ENCODE measurements at places on chromosomes 2 and 18.
A peak's percentile ranks its signal among the peaks of the same experiment; 100 is the strongest.

GRCh38 chr2:126771501-126772195, 115.7 kb downstream of the GYPC start:
- no peak for DNase-seq

DNA sequence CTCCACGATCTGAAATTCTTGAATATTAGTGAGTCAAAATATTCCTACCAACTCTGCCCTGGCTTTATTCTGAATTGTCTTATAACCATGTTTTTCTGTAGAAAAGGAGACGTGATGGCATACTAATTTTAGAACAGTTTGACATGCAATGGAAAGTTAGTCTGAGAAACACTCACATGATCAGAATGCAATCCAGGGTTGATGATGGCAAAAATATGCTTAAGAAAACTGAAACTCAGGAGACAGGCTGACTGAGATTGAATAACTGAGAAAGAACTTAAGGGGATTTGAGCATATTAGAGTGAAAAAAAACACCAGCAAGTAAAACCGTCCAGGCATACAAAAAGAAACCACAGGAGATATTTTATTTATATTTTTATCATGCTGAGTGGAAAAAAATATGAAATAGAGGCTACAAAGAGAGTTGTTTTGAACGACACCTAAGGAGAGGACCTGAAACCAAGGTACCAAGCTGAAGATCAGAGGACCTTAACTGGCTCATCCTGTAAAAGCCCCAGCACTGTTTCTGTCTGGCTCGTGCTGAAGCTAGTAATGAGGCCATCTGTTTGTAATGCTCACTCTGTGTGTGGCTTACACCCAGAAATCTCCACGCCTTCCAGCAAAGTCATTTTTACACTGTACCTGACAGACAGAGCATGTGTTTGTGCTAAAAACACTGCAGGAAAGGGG, 437.2 kb upstream of the PKDCC start:
- DNase-seq: no peak

DNA sequence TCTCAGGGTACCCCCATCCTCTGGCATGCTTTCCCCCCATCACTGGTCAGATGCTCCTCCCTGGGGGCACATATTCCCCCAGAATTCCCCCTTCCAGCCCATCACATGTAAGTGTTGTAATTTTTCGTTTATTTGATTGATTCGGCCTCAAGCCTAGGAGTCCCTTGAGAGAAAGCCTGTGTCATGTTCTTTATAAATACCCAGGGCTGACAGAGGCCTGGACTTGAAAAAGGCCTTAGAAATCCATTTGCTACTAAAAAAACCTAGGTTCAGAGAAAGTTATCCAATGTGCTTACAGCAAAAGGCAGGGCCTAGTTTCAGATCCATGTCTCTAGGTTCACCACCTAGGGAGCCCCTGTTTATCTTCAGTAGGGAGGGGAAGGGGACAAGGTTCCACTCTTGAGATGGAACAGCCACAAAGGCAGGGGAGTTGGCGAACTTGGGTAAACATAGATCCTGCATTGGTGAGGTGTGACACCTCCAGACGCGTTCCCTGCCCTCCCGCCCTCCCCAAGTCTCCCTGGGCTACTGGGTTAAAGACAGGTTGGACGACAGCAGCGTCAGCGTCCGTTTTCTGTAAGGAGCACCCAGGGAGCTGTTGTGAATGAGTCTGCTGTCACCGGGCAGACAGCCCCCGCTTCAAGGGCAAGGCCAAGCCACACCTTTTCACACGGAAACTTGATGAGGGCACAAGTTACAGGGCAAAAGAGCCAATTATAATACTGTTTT, 147.8 kb downstream of the EN1 start:
- DNase-seq: no peak

GRCh38 chr2:237602409-237602808, 11.9 kb upstream of the RAB17 start:
- no peak for DNase-seq

- no peak for DNase-seq
Observed at GRCh38 chr2:211928201-211928600, 610.4 kb downstream of the ERBB4 start.

DNA sequence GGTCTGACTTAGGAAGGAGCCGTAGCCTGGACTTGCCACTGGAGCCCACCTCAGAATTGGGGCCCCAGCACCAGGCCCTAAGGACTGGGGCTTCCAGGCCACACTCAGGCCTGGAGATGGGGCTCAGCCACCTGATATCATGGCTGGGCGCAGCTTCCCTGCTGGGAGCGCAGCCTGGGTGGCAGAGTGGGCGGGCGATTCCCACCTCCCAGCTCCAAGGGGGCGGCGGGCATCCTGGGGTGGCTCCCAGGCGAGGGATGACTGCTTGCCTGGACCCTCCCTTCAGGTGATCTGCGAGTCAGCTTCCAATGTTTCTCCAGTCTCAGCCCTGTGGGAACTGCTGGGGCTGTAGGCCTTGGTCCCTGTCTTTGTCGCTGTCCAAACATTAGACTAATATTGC, 20.1 kb downstream of the GPR35 start:
- no peak for DNase-seq

- DNase-seq: no peak
Observed at GRCh38 chr2:105643405-105644173, 101.1 kb upstream of the NCK2 start.

GRCh38 chr18:40249390-40250080, 1705.5 kb upstream of the PIK3C3 start:
- no peak for DNase-seq

GRCh38 chr2:228658998-228659397, 477.5 kb upstream of the SPHKAP start:
- no peak for DNase-seq

DNA sequence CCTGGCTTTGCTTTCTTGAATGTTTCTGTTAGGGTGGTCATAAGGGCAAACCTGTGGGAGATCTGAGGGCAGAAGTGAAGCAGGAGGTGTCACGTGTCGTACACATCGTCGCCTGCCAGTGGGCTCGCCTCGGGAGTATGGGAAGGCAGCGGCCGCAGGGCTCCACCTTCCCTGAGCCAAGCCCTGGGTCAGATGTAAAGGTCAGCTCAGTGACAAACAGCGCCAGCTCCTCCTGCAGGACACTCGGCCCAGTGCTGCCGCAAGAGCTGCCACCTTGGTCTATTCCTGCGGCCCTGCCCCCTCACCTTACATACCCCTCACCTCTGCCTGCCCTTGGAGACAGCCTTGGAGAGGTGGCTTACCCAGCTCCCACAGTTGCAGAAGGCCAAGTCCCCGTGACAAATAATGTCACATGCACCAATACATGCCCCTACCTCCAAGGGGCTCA, 64.2 kb downstream of the PSMG2 start:
- peak; percentile 81 for DNase-seq

DNA sequence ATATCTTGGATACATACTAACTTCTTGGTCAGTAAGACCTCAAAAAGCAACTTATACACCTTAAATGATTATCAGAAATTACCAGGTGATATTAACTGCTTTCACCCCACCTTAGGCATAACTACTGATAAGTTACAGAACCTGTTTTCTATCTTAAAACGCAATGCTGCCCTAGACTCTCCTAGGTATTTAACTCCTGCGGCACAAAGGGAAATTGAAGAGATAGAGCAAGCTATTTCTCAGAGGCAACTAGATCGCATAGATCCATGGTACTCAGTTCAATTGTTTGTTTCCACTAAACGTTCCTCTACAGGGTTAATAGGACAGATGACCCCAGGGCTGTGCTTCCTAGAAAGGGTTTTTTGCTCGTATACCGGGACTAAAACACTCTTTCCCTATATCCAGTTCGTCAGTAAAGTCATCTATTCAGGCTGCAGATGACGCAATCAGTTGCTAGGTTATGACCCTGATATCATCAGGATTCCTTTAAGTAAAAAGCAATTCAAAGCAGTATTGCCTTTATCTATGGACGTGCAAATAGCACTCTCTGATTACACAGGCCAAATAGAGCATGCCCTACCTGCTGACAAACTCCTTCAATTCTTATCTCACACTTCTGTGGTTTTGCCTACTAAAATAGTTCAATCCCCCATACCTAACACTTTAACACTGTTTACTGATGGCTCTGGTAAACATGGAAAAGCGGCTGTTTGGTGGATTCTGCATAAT, 62.3 kb upstream of the MYO3B start:
- no peak for DNase-seq

DNA sequence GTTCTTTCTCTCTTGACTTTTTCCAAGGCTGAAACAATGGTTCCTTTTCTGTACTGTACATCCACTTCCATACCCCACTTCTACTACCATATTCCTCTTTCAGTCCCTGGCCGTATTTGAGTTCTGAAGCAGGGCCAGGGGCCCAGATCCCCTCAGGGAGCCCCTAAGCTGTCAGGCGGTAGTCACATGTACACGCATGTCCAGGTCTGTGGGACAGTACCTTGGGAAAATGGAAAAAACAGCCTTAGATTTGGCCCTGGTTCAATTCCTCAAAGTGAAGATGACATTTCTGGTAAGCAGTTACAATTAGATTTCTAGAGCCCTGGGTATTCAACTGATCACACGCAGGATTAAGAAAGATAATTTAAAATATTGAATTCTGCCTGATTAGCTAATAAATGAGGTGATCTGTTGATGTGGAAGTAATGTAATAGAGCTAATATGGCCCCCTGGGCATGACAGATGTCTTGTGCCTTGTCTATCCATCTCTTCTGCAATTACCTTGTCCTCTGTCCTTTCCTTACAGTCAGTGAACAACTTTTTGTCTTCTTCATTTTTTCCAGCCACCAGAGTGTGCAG, 44.4 kb downstream of the MRPL33 start:
- DNase-seq: no peak

DNA sequence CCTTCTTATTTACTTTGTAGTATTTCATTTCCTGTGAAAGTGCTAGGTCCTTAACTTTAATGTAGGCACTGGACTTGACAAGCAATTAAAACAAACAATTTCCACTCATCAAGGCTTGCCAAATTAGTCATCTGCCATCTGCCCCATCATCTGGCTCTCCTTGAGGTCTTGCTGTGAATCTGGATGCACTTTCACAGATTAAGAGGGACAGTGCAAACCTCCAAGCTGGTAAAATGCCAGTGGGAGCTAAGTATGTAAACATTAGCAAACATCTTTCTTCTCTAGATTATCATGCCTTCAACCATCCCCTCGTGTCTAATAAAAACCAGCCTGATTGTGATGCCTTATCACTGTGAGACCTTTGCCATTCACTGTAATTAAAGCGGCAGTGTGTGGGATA, 402.9 kb downstream of the ERBB4 start:
- no peak for DNase-seq

DNA sequence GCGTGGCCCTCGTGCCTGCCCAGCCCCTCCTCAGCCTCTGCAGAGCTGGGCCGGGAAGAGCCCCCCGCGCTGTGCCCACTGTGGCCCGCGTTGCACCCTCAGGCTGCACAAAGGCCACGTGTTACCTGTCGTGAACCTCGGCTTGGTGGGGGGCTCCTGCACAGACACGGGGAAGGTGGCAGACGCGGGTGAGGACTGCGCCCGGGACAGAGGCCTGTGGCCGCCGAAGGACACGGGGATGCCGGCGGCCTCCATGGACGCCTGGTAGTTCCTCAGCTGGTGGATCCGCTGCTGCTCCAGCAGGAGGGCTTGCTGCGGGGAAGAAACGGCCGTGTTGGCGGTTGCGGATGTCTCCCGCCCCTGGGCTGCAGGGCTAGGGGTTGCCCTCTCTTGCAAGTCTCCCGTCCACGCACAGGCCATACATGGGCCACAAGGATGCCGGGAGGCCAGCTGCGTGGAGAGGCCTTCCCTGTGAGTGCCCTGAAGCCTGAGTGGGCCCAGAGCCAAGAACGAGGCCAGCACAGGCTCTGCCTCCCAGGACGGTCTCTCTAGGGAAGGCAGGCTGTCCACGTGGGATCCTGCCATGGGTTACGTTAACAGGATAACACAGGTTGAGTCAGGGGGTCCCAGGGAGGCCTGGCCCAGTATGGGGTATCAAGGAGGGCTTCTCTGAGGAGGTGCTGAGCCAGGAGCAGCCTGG, 263.7 kb downstream of the TWIST2 start:
- no peak for DNase-seq

- DNase-seq: no peak
Observed at GRCh38 chr2:202112041-202112440, 39.0 kb downstream of the KIAA2012 start.

- DNase-seq: no peak
Observed at GRCh38 chr2:239273280-239274234, 127.3 kb downstream of the HDAC4 start.

DNA sequence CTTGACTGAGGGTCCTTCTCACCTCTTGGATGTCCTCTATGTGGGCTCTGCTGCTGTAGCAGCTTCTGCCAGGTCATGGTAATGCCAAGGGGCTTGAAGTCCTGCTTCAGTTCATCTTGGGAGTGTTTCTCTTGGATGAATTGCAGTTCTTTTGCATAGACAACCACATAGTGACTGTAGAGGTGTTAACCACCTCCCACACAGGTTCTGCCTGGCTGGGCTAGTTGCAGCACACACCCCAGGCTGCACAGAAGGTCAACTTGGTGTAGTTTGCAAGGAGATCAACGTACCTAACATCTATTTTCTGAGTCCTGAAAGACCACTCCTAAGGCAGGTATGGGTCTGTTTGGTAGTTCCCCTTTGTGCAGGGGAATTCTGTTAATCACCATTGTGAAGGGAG, 108.1 kb downstream of the ADCYAP1 start:
- DNase-seq: no peak

GRCh38 chr2:4134551-4135550, 431.5 kb downstream of the DCDC2C start:
- no peak for DNase-seq

DNA sequence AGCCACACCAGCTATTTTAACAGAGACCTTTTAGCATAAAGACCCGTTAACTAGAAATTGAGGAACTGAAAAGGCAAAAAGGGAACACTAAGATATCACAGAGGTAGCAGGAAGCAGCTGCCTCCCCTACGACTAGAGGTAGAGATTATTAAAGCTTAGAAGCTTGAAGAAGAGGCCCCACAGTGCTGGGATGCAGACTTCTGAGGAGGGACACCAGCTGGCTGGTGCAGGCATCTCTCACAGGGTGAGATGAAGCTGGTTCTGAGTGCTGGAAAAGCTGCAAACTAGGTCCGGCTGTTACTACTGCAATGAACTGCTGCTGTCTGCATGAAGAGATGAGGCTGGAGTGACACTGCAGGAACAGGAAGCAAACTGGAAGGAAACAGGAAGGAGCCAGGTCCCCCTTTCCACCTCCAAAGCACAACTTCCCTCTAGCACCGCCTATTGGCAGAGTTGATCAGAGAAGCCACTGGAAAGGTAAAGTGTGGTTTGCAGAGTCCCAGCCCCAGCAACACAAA, 61.2 kb upstream of the MRPS9 start:
- DNase-seq: peak; percentile 63

- DNase-seq: no peak
Observed at GRCh38 chr2:132811148-132811915, 141.3 kb upstream of the LYPD1 start.

DNA sequence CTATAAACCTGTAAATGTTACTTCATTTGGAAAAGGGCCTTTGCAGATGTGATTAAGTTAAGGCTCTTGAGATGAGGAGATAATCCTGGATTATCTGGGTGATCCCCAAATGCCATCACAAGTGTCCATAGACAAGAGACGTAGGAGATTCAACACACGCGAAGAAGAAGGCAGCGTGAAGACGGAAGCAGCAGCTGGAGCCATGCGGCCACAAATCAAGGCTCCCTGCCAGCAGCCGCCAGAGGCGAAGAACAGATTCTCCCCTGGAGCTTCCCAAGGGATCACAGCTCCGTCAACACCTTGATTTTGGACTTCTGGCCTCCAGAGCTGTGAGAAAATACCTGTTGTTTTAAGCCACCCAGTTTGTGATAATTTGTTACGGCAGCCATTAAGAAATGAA, 11.0 kb upstream of the VAPA start:
- no peak for DNase-seq

GRCh38 chr2:44840503-44840850, 101.0 kb upstream of the SIX3 start:
- peak; percentile 7 for DNase-seq

GRCh38 chr2:122851972-122852531, 1096.6 kb downstream of the TSN start:
- DNase-seq: no peak
